Regular cardiac myocyte (primary cell): ENCODE measurements at places on chromosomes 7 and 10. TPM values are rescaled to one million over a fixed set of nuclear protein-coding genes. Genes with fewer than 3 reads are reported as not detected.

Gene CNNM1
- total RNA-seq, result under 0.01 and 0.28 TPM in 2 replicates

Gene KCNMA1
- total RNA-seq, result 15.5 and 20.7 TPM in 2 replicates

Gene STYXL1
- 40.0 and 61.3 TPM in 2 replicates for total RNA-seq

Gene PRR15
- total RNA-seq, result 3.7 and 4.4 TPM in 2 replicates

Gene IFIT3
- 15.5 and 33.3 TPM in 2 replicates for total RNA-seq

Gene GTF2I
- 71.7 and 78.1 TPM in 2 replicates for total RNA-seq

Gene ABCB8
- total RNA-seq, result 26.5 and 37.4 TPM in 2 replicates

Gene FRMPD2
- total RNA-seq, result not detected in 2 replicates

Gene ADRB1
- total RNA-seq, result under 0.01 TPM in 2 replicates

Gene AHCYL2
- 4.6 and 10.1 TPM in 2 replicates for total RNA-seq

Gene HMX3
- not detected in 2 replicates for total RNA-seq

Gene NUTM2A
- 0.28 and 0.58 TPM in 2 replicates for total RNA-seq

Gene PLXDC2
- 1.2 and 7.0 TPM in 2 replicates for total RNA-seq

Gene PRKAR2B
- total RNA-seq, result 1.3 and 1.4 TPM in 2 replicates

Gene ZNF853
- total RNA-seq, result 0.19 and 0.28 TPM in 2 replicates

Gene CPA2
- not detected in 2 replicates for total RNA-seq

Gene PNLIP
- total RNA-seq, result not detected in 2 replicates

Gene GCC1
- 26.8 and 27.0 TPM in 2 replicates for total RNA-seq

Gene WDR11
- 52.1 and 86.8 TPM in 2 replicates for total RNA-seq

Gene FAM13C
- total RNA-seq, result 1.3 and 3.9 TPM in 2 replicates

Gene GPR85
- total RNA-seq, result 0.56 and 0.58 TPM in 2 replicates

Gene HYCC1
- 123 and 152 TPM in 2 replicates for total RNA-seq

Gene VAX1
- not detected in 2 replicates for total RNA-seq

Gene LIPK
- total RNA-seq, result not detected in 2 replicates

Gene CYP3A4
- not detected in 2 replicates for total RNA-seq

Gene STK17A
- total RNA-seq, result 87.4 and 94.4 TPM in 2 replicates

Gene LEP
- 8.2 TPM in 1 of 2 replicates, not detected in the other for total RNA-seq

Gene KCNK18
- not detected in 2 replicates for total RNA-seq

Gene MKI67
- total RNA-seq, result 1.1 and 20.3 TPM in 2 replicates

Gene EVX1
- not detected in 2 replicates for total RNA-seq

Gene UCMA
- not detected in 2 replicates for total RNA-seq

Gene CCL26
- 2.9 and 12.1 TPM in 2 replicates for total RNA-seq

Gene PPP1R3C
- 59.6 and 181 TPM in 2 replicates for total RNA-seq

Gene FOXI2
- total RNA-seq, result not detected in 2 replicates

Gene GRID2IP
- total RNA-seq, result under 0.01 TPM in 1 of 2 replicates, not detected in the other

Gene SPDYE9
- not detected in 2 replicates for total RNA-seq

Gene TBRG4
- 57.2 and 87.4 TPM in 2 replicates for total RNA-seq

Gene TBXAS1
- 0.19 and 1.4 TPM in 2 replicates for total RNA-seq

Gene RELN
- total RNA-seq, result 20.0 and 94.7 TPM in 2 replicates

Gene PRLHR
- total RNA-seq, result not detected in 2 replicates

Gene TRPV6
- not detected in 2 replicates for total RNA-seq

Gene C10orf53
- total RNA-seq, result not detected in 2 replicates

Gene BMPR1A
- 54.8 and 73.9 TPM in 2 replicates for total RNA-seq

Gene RAPGEF5
- total RNA-seq, result 11.7 and 267 TPM in 2 replicates

Gene MINDY4
- 5.8 and 6.2 TPM in 2 replicates for total RNA-seq

Gene PILRB
- total RNA-seq, result 5.8 and 6.2 TPM in 2 replicates

Gene CFAP46
- total RNA-seq, result under 0.01 and 0.19 TPM in 2 replicates

Gene CALD1
- total RNA-seq, result 477 and 1,050 TPM in 2 replicates

Gene PIP4K2A
- total RNA-seq, result 38.6 and 41.8 TPM in 2 replicates

Gene CRPPA
- total RNA-seq, result 2.0 and 2.5 TPM in 2 replicates

Gene PON3
- total RNA-seq, result under 0.01 TPM in 2 replicates

Gene PLAU
- 53.0 and 130 TPM in 2 replicates for total RNA-seq

Gene RPEL1
- total RNA-seq, result under 0.01 and 0.19 TPM in 2 replicates

Gene CACNA2D1
- 263 and 525 TPM in 2 replicates for total RNA-seq

Gene MRLN
- total RNA-seq, result not detected in 2 replicates

Gene CPXM2
- total RNA-seq, result 4.2 and 15.5 TPM in 2 replicates

Gene CUL1
- total RNA-seq, result 47.6 and 55.8 TPM in 2 replicates

Gene CRHR2
- not detected in 2 replicates for total RNA-seq

Gene GIMAP2
- 1.2 and 2.5 TPM in 2 replicates for total RNA-seq
